ENCODE measurements at places on chromosomes 1 and 21.

DNA sequence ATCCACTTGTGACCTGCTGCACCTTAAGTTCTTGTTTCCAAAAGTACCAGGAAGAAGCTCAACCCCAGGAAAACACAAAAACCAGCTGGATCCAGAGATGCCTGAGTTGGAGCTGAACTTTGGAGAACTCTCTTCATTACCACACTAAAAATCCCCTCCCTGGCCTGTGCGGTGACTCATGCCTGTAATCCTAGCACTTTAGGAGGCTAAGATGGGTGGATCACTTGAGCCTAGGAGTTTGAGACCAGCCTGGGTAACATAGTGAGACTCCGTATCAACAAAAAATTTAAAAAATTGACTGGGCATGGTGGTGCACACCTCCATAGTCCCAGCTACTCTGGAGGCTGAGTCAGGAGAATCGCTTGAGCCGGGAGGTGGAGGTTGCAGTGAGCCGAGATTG lies 6.2 kb downstream of the MAP1LC3C start:
- DNase-seq, result no peak

DNA sequence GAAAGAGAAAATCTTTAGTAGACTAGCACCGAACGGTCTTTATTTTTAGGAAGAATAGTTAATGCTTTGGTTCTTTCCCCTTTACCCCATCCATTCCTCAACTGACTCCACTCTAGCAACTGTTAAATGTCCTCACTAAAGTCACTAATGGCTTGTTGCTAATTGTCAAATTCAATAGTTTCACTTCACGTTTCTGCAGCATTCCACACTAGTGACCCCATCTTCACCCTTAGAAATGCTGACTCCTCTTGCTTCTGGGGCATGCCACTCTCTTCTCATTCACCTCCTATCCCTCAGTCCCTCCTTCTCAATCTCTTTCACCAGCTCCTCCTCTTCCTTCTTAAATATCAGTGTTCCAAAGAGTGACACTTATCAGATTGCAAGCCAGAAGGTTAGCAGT lies 19.4 kb upstream of the CADM3 start:
- DNase-seq, result no peak

DNA sequence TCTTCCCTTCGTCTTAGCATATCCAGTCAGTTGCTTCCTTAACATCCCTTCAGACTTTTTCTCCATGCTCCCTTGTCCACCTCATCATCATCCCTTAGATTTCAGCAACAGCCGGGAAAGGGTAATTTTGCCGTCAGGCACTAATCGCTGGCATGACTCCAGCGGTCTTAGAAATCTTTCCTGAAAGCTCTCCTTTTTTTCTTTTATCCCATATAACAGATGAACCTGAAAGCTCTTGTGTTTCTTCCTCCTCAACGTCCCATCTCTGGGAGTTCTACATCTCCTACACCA lies 10.4 kb upstream of the BOLA1 start:
- DNase-seq, result no peak

GRCh38 chr1:10737651-10738050 lies 58.8 kb downstream of the CASZ1 start:
- DNase-seq, result no peak

GRCh38 chr1:157932069-157932468 lies 61.4 kb upstream of the KIRREL1 start:
- no peak for DNase-seq
